Astrocyte (in vitro differentiated cells and primary cell): ENCODE measurements at places on chromosomes 3 and 15.
A peak's percentile ranks its signal among the peaks of the same experiment; 100 is the strongest.

DNA sequence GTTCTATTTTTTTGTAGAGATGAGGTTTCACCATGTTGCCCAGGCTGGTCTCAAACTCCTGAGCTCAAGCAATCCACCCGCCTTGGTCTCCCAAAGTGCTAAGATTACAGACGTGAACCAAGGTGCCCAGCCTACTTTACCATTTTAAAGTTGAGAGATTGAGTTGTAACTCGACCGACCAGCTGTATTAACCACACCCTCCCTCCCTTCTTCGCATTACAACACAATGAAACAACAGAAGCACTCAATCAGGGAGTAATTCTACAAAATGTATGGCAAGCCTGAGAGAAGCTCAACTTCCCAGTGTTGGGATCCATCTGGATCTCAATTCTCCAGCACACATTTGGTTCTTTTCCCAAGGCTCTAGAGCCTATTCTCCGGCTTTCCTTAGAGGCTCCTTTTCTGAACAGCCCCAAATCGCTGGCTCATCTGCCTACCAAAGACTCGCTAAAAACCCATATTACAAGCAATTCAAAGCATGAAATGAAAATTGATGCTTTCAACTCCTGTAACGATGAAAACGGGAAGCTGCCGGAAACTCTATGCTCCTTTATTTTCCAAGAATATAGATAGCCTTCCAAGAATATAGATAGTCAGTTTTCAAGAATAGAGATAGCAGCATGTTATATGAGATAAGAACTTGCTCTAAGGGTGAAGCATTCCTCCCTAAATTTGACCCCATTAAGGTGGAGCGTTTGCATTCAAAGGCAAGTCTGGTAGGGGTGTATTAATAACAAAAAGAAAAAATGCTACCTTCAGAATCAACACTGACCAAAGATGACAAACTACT is 450.9 kb downstream of the MAGI1 start:
- no peaks in the 10 kb centered on the region for H3K4me1 ChIP-seq
- no peaks in the 10 kb centered on the region for H3K27me3 ChIP-seq
- no peak overlapping the region for H3K4me3 ChIP-seq
- no peak for DNase-seq
- H3K36me3 ChIP-seq, result no peaks in the 10 kb centered on the region

DNA sequence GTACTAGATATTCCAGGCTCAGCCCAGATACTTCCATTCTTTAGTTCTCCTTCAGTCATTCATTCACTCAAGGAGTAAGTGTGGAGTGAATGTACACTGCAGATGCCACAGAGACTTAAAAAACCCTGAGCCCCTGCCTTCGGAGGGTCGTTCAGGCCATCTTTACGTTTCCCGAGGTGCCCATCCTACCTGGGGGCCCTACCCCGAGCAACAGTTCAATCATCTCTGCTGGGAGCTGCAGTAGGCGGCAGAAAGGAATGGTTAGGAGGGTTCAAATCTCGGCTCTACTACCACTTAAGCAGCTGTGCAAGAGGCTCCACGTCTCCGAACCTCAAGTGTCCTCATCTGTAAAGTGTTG is 613 bp downstream of the SEC13 start:
- H3K36me3 ChIP-seq, result peaks cover 35% of the 10 kb centered on the region
- H3K27me3 ChIP-seq, result peaks cover under 1% of the 10 kb centered on the region
- no peak for DNase-seq
- H3K27ac ChIP-seq, result peak overlapping the region; percentile 98
- H3K4me1 ChIP-seq, result peaks cover 6% of the 10 kb centered on the region

DNA sequence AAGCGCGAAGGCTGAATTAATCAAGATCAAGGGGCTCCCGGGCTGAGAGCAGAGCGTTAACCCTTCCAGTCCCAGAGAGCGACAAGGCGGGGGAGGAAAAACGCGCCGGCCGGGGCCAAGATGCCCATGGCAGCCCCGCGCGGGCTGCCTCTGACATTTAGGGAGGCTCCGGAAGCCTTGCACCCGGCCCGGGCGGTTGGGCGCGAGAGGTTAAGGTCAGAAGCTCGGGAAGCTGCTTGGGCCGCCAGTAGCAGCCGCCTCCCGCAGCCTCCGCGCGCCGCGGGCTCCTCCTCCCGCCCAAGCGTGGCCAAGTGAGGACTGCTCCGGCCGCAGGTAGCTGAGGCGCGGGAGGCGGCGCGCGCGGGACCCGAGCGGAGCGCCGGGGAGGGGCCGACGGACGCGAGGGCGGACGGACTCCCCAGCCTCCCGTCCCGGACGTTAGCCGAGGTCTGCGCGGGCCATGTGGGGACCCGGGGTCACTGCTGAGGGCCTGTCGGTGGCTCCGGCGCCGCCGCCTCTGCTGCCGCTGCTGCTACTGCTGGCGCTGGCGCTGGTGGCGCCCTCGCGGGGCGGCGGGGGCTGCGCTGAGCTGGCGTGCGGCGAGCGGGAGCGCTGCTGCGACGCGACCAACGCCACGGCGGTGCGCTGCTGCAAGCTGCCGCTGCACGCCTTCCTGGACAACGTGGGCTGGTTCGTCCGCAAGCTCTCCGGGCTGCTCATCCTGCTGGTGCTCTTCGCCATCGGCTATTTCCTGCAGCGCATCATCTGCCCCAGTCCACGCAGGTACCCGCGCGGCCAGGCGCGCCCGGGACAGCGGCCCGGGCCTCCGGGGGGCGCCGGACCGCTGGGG is at the start of gene C3orf80:
C3orf80 (plus strand) TSS at position 247 of the 850 bp plus-strand sequence; CDS start at position 461, 214 bp downstream.
- no peaks in the 10 kb centered on the region for H3K36me3 ChIP-seq
- H3K4me1 ChIP-seq, result peaks cover 16% of the 10 kb centered on the region
- peak within 1 kb of the TSS; percentile 50 for H3K4me3 ChIP-seq

- peak; percentile 90 for DNase-seq
- H3K27ac ChIP-seq, result peak overlapping the region; percentile 85
- no peaks in the 10 kb centered on the region for H3K27me3 ChIP-seq
- peaks cover 33% of the 10 kb centered on the region for H3K4me1 ChIP-seq
These were observed 3.3 kb upstream of the NR2F2 start for GRCh38 chr15:96327155-96327741.

- H3K4me3 ChIP-seq, result no peak overlapping the region
- peak overlapping the region; percentile 3 for H3K27ac ChIP-seq
- no peaks in the 10 kb centered on the region for H3K27me3 ChIP-seq
- H3K36me3 ChIP-seq, result no peaks in the 10 kb centered on the region
These were observed 508.6 kb downstream of the FHIT start for GRCh38 chr3:60742606-60743145.

GRCh38 chr3:9770276-9770812 is 597 bp upstream of the CAMK1 start:
- no peaks in the 10 kb centered on the region for H3K27me3 ChIP-seq
- no peak overlapping the region for H3K27ac ChIP-seq
- DNase-seq, result no peak
- H3K4me3 ChIP-seq, result peak overlapping the region; percentile 58

- H3K4me3 ChIP-seq, result no peak overlapping the region
- no peaks in the 10 kb centered on the region for H3K4me1 ChIP-seq
- no peaks in the 10 kb centered on the region for H3K27me3 ChIP-seq
- no peak for DNase-seq
- H3K36me3 ChIP-seq, result no peaks in the 10 kb centered on the region
These were observed 212.6 kb upstream of the ATP10A start for GRCh38 chr15:26075770-26076169.
